ENCODE measurements at places on chromosomes 16 and 17.
A peak's percentile ranks its signal among the peaks of the same experiment; 100 is the strongest.

GRCh38 chr17:41939693-41940090 is 9.3 kb downstream of the ODAD4 start:
- no peak for DNase-seq

- no peak for DNase-seq
Measured at GRCh38 chr17:80639658-80640057, 95.0 kb downstream of the RPTOR start.

- DNase-seq = no peak
Measured at GRCh38 chr16:81502396-81503070, 57.9 kb downstream of the CMIP start.

GRCh38 chr16:10971560-10971961 is 27.2 kb downstream of the CLEC16A start:
- DNase-seq = peak; percentile 64

- no peak for DNase-seq
Measured at GRCh38 chr16:29192329-29193247, 207.7 kb downstream of the LAT start.

GRCh38 chr17:7444682-7445618 is at the start of gene CHRNB1:
Gene CHRNB1 (plus strand): TSS chr17:7445061. CDS start chr17:7445128, 67 bp downstream.
- DNase-seq = no peak

DNA sequence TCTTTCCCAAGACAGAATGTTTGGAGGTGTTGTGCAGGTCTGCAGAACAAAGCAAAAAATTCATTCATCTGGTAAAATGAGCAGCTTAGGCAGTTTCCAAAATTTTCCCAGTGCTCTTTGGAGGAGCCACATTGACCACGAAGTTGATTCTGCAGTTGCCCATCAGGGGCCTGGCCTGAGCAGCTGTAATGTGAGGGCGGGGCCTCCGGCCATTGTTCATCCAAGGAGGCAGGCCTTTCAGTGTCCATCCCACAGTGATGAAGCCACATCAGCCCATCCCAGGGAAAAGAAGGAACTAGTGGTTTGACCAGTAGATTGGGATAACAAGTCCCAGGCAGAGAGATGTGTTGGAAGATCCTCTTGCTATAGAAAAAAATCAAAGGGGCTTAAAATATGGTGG is 10.1 kb downstream of the UBFD1 start:
- DNase-seq = no peak

- peak; percentile 28 for DNase-seq
Measured at GRCh38 chr17:10681866-10682446, 15.4 kb downstream of the SCO1 start.

- DNase-seq = no peak
Measured at GRCh38 chr16:7083096-7083495, 249.5 kb upstream of the RBFOX1 start.

GRCh38 chr17:40717776-40718175 is 14.2 kb upstream of the KRT24 start:
- no peak for DNase-seq

DNA sequence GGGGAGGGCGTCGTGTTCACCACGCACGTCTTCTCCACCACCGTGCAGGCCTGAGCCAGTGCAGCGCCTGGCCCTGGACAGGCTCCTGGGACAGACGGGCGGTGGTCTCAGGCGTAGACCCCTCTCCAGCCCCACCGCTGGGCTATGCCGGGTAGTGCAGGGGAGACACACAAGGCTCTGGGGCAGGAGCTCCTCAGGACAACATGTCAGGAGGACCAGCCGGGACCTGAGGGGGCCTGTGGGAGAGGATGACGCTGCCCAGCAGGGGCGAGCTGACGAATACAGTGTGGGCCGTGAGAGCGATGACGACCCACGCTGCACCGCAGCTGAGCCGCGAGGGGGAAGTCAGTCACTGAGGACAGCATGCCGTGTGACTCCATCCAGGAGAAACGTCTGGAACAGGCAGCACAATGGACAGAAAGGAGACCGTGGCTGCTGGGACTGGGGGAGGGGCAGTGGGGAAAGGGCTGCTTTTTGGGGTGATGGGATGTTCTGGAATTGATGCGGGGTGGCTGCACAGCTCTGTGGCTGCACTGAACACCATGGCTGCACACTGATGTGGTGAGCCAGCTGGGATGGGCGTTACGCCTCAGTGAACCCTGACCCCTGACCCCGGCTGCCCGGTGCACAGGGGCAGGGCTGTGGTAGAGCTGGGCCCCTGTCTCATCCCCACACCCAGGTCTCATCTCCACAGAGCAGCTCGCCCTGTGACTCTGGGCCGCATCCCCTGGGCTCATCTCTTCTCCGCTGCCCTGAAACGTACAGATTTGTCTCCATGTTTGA is 20.2 kb downstream of the DNASE1 start:
- no peak for DNase-seq

GRCh38 chr17:55734128-55734781 is 11.6 kb upstream of the TMEM100 start:
- no peak for DNase-seq

DNA sequence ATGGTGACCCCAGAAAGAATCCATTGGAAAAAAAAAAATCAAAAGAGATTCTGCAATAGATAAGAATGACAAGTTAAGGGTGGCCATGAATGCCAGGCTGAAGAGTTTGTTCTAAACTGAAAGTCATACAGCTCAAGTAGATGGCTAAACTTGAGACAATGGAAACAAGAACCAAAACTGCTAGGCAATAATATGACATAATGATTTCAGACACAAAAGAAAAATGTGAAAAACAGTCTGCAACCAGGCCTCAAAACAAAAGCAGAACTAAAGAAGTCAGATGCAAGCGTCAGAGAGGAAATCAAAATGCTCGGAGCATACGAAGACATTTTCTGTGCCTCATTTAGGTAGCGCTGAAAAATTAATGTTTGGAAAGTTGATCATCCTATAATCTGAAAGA is 54.4 kb upstream of the YPEL2 start:
- no peak for DNase-seq

DNA sequence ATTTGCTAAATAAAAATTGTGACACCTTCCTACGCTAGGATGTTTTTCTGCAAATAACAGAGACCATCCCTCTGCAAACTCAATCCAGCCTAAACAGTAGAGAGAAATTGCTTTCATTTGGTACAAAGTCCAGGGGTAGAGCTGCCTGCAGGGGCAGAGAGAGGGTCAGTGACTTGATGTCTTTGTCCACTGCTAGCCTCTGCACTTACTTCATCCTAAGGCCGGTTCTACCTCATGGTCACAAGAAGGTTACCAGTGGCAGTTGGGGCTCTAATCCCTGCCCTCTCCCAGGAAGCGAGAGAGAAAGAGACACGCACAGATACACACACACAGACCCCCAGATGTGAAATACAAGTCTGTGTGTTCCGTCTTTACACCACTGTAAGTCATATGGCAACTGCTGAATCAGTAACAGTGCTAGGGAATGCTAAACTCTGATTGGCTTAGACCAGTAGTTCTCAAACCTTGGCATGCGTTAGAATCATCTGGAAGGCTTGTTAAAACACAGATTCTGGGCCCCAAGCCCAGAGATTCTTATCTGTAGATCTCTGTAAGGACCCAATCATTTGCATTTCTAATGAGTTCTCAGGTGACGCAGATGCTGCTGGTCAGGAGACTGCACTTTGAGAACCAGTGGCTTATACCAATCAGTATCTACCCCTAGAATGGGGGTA is 13.1 kb upstream of the LPCAT2 start:
- DNase-seq = peak; percentile 55

DNA sequence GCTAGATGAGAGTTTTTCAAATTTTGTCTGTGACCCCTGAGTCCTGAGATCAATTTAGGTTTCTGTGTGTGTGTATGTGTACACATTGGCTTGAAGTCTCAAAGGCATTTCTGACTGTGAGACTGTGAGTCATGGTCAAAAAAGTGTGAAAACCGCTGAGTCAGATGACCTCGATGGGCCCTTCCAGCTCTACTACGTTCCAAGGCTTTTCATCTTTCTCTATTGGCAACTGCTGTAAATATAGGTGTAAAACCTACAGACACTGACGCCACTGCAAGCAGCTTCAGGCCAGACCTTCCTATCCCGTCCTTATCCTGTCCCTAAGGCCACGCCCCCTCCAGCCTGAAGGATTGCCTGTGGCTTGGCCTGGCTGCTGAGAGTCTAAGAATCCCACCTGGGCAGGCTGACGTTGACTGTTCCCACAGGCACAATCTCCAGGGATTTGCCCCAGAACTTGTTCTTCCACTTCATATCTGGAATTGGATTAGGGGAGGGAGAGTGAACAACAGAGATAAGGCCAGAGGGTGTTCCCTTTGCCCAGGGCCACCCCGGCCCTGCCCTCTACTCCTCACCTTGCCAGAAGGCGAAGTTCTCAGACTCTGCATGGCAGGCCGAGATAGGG is 11.3 kb downstream of the OSBPL7 start:
- peak; percentile 94 for DNase-seq

- DNase-seq = no peak
Measured at GRCh38 chr17:34827008-34827407, 134.3 kb downstream of the CCT6B start.

DNA sequence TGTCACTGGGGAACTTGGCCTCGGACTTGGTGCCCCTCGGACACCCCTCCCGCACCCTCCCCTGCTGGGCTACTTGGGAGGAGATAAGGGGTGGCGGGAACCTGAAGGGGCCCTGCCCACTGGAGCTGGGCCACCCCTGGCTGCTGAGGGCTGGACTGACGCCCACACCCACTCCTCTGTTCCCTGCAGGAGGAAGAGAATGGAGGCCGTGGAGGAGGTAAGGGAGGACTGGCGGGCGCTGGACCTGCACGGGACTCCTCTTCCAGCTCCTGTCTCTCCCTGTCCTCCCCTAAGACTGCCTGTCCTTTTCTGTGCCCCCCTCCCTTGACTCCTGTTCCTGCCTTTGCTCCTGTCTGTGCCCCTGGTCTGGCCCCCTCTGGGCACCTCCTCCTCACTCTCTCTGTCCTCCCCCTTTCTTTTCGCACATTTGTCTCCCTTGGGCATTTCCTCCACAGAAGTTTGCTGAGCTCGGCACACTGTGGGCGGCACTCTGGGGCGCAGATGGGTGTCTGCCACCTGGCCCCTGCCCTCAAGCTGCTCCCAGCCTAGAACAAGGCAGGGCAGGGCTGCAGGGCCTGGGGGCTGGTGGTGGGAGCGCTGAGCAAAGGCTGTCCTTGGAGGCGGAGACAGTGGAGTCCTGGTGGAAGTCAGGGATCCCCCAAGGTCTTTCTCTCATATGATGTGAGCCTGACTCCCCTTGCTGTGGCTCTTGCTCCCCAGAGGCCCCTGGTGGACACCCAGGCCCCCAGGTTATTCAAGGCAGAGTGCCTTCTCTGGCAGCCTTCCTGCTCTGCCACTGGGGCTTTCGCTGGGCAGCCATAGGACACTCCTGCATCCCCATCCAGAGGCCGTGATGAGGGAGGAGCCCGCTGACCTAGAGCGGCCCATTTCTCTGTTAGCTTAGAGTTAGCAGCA is 32.7 kb downstream of the ARHGAP23 start:
- DNase-seq = no peak

Measured in brain microvascular endothelial cell (primary cell).